ENCODE measurements at places on chromosomes 7 and 10. TPM values are rescaled to one million over a fixed set of nuclear protein-coding genes. Genes with fewer than 3 reads are reported as not detected.

DNA sequence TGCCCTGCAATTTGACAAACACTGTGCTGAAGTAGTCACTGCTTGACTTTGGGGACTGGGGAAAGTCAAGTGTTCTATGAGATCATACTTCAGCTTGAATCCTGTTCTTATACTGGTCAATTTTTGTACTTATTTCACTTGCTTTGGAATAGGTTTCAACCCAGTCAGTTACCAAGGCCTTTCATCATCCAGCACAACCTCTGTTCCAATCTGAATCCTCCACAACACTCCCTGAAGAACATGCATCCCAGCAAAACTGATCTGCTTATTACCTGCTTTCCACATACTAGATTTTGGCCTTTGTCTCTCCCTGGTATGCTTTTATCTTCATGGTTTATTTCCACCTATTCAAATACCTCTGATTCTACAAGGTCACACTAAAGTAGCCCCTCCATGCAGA, 29.5 kb downstream of the DPY19L1 start:
- DNase-seq = no peak

- no peak for DNase-seq
Measured at GRCh38 chr10:91210435-91210834, 10.0 kb upstream of the PCGF5 start.

DNA sequence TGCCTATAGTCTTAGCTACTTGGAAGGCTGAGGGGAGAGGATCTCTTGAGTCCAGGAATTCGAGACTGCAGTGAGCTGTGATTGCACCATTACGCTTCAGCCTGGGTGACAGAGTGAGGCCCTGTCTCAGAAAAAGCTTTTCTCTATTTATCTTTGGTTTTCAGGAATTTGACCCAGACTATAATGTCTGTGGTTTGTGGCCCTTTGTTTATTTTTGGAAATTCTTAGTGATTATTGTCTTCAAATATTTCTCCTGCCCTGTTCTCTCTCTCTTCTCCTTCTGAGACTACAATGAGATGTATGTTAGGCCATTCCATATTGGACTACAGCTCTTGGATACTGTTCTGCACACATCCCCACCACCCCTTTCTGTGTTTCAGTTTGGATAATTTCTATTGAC, 4.7 kb downstream of the MUC12 start:
- DNase-seq = peak; percentile 45

- DNase-seq = no peak
Measured at GRCh38 chr10:16724509-16724908, 92.7 kb downstream of the RSU1 start.

- DNase-seq = no peak
Measured at GRCh38 chr7:102897211-102897631, 15.6 kb upstream of the LRRC17 start.

The KLF14 gene
- total RNA-seq = 0.86 TPM

- no peak for DNase-seq
Measured at GRCh38 chr7:80740778-80741545, 102.5 kb downstream of the CD36 start.

DNA sequence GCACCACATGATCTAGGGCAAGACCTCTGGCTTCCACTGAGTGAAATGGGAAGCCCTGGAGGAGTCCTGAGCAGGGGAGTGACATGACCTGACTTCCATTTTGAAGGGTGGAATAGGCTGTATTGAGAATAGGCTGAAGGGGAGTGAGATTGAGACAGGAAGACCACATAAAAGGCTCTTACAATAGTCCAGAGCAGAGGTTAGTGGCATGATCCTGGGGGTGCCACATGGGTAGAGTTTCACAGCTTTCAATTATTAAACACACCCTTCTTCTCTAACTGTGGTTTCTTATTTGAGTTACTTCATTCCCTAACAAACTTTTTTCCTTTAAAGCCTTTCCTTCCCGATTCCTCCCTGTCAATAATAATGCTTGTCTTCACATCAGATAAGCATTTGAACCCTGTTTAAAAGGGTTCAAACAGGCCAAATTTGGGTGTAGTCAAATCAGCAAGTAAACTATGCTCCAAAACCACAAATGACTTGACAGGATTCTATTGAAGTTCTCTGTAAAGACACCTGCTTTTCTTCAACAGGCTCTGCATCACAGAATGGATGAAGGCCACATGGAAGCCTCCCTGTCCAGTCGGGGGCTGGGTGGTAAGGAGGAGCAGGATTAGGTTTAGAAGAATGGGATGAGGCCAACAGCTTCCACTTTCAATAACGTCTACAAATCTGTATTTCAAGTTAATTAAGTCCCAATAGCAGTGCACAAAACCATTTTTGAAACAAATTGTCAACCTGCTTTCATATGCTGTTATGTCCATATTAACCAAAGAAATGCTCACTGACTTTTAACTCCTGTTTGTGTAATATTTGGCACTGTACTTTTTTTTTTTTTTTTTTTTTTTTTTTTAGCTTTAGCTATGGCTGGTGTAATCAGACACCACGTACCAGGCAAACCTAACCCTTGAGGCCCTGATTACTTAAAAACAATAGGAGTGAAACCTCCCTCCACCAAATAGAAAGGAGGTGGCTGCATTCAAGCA, 131.9 kb downstream of the NRCAM start:
- no peak for DNase-seq

DNA sequence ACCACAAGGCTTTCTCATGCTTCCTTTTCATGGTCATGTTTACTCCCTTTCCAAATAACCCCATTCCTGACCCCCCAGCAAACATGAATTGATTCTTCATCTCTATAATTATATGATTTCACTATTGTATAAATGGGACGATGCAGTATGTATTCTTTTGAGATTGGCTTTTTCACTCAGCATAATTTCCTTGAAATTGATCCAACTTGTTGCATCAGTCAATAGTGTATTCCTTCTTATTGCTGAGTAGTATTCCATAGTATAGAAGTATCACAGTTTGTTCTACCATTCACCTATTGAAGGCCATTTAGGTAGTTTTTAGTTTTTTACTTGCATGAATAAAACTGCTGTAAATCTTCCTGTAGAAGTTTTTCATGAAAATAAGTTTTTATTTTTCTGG, 264.7 kb downstream of the BAMBI start:
- no peak for DNase-seq

Measured in Daoy (cell line).